Endothelial cell of umbilical vein (primary cell): ENCODE measurements at places on chromosomes 13 and 19. TPM values are rescaled to one million over a fixed set of nuclear protein-coding genes. Genes with fewer than 3 reads are reported as not detected.
A peak's percentile ranks its signal among the peaks of the same experiment; 100 is the strongest.

Gene IGFL3
- total RNA-seq = not detected in 2 replicates

Gene TEX29
- not detected in 2 replicates for total RNA-seq

Gene ERFL
- total RNA-seq = not detected in 2 replicates

Gene PEAK3
- not detected in 2 replicates for total RNA-seq

- DNase-seq = no peak
- no peak overlapping the region for H3K4me3 ChIP-seq
- peaks cover 71% of the 10 kb centered on the region for H3K4me1 ChIP-seq
- H3K27ac ChIP-seq = peak overlapping the region; percentile 95
- H3K27me3 ChIP-seq = no peaks in the 10 kb centered on the region
These were observed 68.2 kb downstream of the STK24 start for GRCh38 chr13:98508685-98509084.

DNA sequence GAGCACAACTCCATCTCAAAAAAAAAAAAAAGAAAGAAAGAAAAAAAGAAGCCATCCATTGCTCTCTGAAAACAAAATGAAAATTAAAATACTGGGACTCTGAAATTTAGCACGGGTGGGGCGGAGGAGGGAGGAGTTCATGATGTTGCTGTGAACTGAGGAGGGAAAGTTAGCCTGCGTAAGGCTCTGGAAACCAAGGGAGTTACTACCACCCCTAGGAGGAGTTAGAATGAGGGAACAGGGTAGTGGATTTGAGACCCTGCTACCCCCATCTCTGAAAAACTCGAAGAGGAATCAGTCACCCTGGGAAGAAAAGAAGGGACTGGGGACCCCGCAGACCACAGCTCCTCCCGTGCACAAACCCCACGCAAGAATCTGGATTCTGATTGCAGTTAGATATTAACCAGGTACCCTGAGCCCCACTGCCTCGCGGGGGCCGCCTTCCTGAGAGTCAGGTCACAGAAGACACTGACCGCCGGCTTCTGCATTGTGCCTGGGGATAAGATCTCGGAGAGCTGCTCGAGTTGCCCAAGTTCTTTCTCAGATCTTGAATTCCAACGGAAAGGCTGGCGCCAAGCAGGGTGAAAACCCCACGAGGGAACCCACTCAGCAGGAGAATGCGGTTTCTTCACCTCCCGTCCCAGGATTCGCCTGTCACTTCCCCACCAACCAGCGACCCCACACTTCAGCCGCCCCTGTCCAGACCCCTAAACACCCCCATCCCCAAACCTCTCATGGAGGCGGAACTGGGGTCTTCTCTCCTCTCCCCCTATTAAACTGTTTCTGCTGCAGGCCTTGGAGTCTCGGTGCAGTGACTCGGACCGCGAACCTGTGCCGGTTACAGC is 870 bp downstream of the ZNF442 start:
- peak; percentile 19 for DNase-seq
- no peaks in the 10 kb centered on the region for H3K4me1 ChIP-seq
- H3K27ac ChIP-seq = peak overlapping the region; percentile 57
- H3K4me3 ChIP-seq = peak overlapping the region; percentile 60

DNA sequence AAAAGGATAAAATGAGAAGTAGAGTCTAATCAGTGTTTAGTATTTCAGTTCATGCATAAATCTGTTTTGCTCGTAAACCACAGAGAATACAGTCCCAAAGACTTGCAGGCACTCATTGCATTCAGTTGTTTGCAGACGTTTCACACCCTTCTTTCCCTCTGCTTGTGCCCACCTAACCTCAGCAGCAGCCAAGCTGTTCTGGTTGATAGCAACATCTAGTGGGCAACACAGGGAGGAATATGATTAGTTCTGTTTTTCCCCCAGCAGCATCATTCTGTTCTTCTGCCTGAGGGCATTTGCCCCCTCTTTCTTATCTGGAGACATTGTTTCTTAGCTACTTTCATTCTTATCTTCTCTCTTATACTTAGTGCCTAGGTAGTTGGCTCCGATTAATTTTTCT is 135.6 kb downstream of the PAN3 start:
- DNase-seq = peak; percentile 5
- no peaks in the 10 kb centered on the region for H3K36me3 ChIP-seq
- no peak overlapping the region for H3K27ac ChIP-seq
- no peaks in the 10 kb centered on the region for H3K27me3 ChIP-seq

- peaks cover 6% of the 10 kb centered on the region for H3K27me3 ChIP-seq
- DNase-seq = no peak
These were observed 457.3 kb downstream of the EFNB2 start for GRCh38 chr13:106078191-106078590.

- no peaks in the 10 kb centered on the region for H3K36me3 ChIP-seq
- H3K27ac ChIP-seq = no peak overlapping the region
These were observed 92.1 kb downstream of the ATP11A start for GRCh38 chr13:112781881-112782361.

DNA sequence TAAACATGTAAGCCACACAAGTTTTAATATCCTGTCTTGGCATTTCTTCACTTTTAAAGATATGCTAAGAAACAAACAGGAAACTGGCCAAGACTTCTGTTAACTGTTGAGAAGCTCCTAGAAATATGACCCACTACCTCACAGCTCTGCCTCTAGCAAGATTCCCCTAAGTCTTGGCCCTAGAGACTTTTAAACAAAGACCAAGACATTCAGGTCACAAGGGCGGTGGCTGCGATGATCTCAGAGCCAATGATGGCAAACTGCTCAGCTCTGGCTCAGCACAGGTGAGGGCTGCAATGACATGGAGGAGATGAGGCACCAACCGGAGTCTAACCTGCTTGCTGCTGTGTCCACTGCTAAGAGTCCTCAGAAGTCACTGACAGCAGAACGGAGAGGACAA is 114.8 kb downstream of the SUCLA2 start:
- no peak overlapping the region for H3K27ac ChIP-seq
- no peaks in the 10 kb centered on the region for H3K36me3 ChIP-seq
- no peaks in the 10 kb centered on the region for H3K27me3 ChIP-seq

- H3K27ac ChIP-seq = no peak overlapping the region
- no peaks in the 10 kb centered on the region for H3K36me3 ChIP-seq
- no peak for DNase-seq
These were observed 608.6 kb upstream of the MIR17HG start for GRCh38 chr13:90738881-90739280.

- H3K27ac ChIP-seq = no peak overlapping the region
- no peaks in the 10 kb centered on the region for H3K27me3 ChIP-seq
- H3K4me3 ChIP-seq = no peak overlapping the region
These were observed 7.5 kb downstream of the ARL11 start for GRCh38 chr13:49635599-49636433.

DNA sequence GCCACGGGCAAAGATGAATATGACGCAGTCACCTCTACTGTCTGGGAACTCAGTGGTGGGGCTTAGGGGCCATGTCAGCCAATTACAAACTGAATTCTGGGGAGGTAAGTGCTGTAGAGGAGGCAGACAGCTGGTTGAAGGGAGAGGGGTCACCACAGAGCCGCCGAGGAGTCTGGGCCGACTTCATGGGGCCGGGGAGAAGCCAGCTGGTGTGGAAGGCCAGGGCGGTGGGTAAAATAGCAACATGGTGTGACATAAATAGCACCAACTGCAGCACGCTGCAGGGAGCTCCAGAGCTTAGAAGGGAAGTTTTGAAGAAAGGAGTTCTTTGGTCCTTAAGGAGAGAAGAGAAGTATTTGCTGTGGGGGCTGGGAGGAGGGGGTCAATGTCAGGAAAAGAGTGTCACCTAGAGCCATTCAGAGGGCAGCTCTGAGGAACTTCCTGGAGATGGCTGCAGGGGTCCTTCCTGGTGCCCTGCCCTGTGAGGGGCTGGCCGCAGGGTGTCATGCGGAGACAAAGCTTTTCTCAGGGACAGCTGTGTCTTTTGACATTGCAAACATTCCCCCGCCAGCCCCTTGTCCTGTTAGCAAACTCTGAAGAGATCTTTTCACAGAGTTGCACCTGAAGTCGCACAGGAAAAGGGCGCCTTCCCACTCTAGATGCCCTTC is 6.4 kb downstream of the METTL21C start:
- no peak overlapping the region for H3K4me3 ChIP-seq
- H3K27me3 ChIP-seq = no peaks in the 10 kb centered on the region
- no peak for DNase-seq
- H3K27ac ChIP-seq = no peak overlapping the region
- no peaks in the 10 kb centered on the region for H3K4me1 ChIP-seq
- H3K36me3 ChIP-seq = no peaks in the 10 kb centered on the region

DNA sequence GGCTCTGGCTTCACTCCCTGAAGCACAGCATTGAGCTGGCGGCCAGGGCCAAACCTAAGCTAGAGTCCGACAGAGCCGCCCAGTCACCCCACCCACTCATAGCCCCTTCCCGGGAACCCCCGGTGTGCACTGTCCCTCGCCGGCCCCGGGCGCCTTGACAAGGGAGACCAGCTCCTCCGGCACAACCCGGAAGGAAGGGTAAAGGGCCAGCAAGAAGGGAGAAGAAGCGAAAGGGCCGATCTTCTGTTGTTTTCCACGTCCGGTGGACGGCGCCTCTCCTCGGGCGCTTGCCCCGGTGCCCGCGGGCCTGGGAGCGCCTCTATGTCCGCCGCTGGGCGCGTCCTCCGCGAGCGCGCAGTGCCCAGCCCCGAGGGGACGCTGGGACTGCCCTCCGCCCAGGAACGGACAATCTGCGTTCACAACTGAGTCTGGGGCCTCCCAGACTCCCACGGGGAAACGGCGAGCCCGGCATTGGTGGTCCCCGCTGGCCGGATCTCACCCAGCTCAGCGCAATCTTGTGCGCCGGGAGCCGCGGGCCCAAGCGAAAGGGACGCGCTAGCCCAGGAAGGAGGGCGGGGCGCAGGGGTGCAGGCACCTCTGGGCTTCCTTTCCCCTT is 172.5 kb upstream of the MIR17HG start:
- no peaks in the 10 kb centered on the region for H3K36me3 ChIP-seq
- H3K27me3 ChIP-seq = peaks cover 5% of the 10 kb centered on the region
- no peak overlapping the region for H3K4me3 ChIP-seq
- H3K27ac ChIP-seq = no peak overlapping the region
- no peak for DNase-seq

DNA sequence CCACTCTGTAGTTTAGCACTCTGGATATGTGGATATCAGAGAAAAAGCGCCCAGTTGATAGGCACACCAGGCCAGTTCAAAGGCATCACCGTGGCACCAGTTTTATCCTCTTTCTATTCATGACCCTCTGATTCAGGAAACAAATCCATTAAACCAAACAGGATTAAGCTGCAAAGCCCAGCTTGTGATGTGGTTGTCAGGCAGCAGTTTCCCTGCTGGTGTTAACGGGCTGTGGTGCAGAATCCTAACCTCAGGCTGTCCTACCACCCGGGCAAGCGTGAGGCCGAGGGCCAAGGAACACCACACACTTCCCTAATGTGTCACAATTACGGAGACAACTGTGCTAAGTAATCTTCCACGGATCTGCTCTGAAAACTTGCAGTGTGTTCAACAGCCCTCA is 209.1 kb downstream of the OLFM4 start:
- H3K27ac ChIP-seq = no peak overlapping the region
- H3K27me3 ChIP-seq = no peaks in the 10 kb centered on the region
- H3K36me3 ChIP-seq = no peaks in the 10 kb centered on the region
- H3K4me1 ChIP-seq = no peaks in the 10 kb centered on the region
- DNase-seq = no peak

DNA sequence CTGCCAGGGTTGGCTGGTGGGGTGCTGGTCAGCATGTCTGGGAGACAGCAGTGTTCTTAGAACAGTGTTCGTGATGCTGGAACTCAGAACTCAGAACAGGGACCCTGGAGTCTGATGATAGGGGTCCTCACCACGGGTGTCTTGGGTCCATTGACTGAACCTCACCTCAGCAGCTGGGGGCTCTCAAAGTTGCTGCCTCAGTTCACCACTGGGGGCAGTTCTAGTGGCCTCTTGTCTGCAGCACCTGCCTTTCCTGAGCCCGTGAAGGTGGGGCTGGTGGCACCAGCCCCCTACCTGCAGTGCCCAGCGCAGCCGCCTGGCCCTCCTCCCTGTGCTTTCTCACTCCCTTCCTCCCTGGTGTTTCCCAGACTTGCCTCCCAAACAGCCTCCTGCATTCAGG is 28.5 kb downstream of the SAFB start:
- H3K4me3 ChIP-seq = no peak overlapping the region
- no peaks in the 10 kb centered on the region for H3K4me1 ChIP-seq
- peaks cover 19% of the 10 kb centered on the region for H3K36me3 ChIP-seq
- H3K27me3 ChIP-seq = no peaks in the 10 kb centered on the region
- no peak overlapping the region for H3K27ac ChIP-seq

GRCh38 chr19:5809469-5809868 is 4.6 kb downstream of the NRTN start:
- H3K27me3 ChIP-seq = peaks cover 2% of the 10 kb centered on the region
- H3K27ac ChIP-seq = no peak overlapping the region
- no peak for DNase-seq
- H3K36me3 ChIP-seq = no peaks in the 10 kb centered on the region

- no peak for DNase-seq
- no peak overlapping the region for H3K27ac ChIP-seq
- H3K27me3 ChIP-seq = peaks cover 33% of the 10 kb centered on the region
- no peak overlapping the region for H3K4me3 ChIP-seq
- no peaks in the 10 kb centered on the region for H3K4me1 ChIP-seq
- no peaks in the 10 kb centered on the region for H3K36me3 ChIP-seq
These were observed 463.8 kb downstream of the ITGBL1 start for GRCh38 chr13:101916108-101916774.

- peaks cover 4% of the 10 kb centered on the region for H3K27me3 ChIP-seq
- H3K36me3 ChIP-seq = no peaks in the 10 kb centered on the region
- H3K4me1 ChIP-seq = peaks cover 28% of the 10 kb centered on the region
- peak; percentile 60 for DNase-seq
- peak overlapping the region; percentile 27 for H3K4me3 ChIP-seq
These were observed 4.4 kb upstream of the LTBP4 start for GRCh38 chr19:40596608-40597328.

DNA sequence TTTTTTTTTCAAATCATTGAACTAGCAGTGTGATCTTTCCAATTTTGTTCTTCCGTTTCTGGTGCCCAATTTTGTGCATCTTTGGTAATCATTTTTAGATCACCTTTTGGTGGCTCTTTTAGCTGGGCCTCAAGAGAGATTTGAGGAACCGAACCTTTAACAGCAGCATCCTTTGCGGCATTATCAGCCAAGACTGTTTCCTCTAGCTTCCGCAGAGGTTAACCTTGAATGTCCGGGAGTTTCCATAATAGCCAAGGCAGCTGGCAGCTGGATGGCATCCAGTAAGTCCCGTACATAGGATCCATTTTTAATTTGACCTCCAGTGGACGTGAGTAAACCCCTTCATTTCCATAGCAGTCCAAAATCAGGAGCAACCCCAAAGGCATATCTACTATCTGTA is 9.6 kb downstream of the IRGC start:
- H3K36me3 ChIP-seq = no peaks in the 10 kb centered on the region
- peak; percentile 81 for DNase-seq
- no peaks in the 10 kb centered on the region for H3K27me3 ChIP-seq
- H3K4me3 ChIP-seq = no peak overlapping the region
- no peak overlapping the region for H3K27ac ChIP-seq

- no peaks in the 10 kb centered on the region for H3K36me3 ChIP-seq
- H3K27ac ChIP-seq = no peak overlapping the region
- no peaks in the 10 kb centered on the region for H3K4me1 ChIP-seq
- no peak overlapping the region for H3K4me3 ChIP-seq
These were observed 6.4 kb upstream of the IPO5 start for GRCh38 chr13:97946951-97947588.
